Fibroblast of lung (primary cell): ENCODE measurements at places on chromosomes 2 and 18. TPM values are rescaled to one million over a fixed set of nuclear protein-coding genes. Genes with fewer than 3 reads are reported as not detected.

The REG3G gene
- total RNA-seq, result not detected in 2 replicates

The LRRC30 gene
- not detected in 2 replicates for total RNA-seq

The RAB6C gene
- total RNA-seq, result not detected in 2 replicates

The UGT1A9 gene
- total RNA-seq, result not detected in 2 replicates

The RGPD3 gene
- 0.17 and 0.26 TPM in 2 replicates for total RNA-seq

The DLX1 gene
- not detected in 2 replicates for total RNA-seq

The SLC16A14 gene
- 1.5 and 5.6 TPM in 2 replicates for total RNA-seq

The GRB14 gene
- total RNA-seq, result 0.26 and 0.33 TPM in 2 replicates

The MAP3K20 gene
- 120 and 138 TPM in 2 replicates for total RNA-seq

The NT5C1B gene
- not detected in 2 replicates for total RNA-seq

The SGO2 gene
- 2.8 and 5.4 TPM in 2 replicates for total RNA-seq

The TEX44 gene
- total RNA-seq, result not detected in 2 replicates

The GRHL1 gene
- total RNA-seq, result 0.77 and 0.99 TPM in 2 replicates

The FAM110C gene
- 0.26 TPM in 1 of 2 replicates, not detected in the other for total RNA-seq

The COLEC11 gene
- total RNA-seq, result 0.77 and 0.83 TPM in 2 replicates

The PARD3B gene
- 14.9 and 20.6 TPM in 2 replicates for total RNA-seq

The MYCN gene
- not detected in 2 replicates for total RNA-seq

The UGT1A8 gene
- not detected in 2 replicates for total RNA-seq

The SNTG2 gene
- total RNA-seq, result not detected in 2 replicates

The ANKRD30BL gene
- not detected in 2 replicates for total RNA-seq

The HMSD gene
- total RNA-seq, result 0.83 TPM in 1 of 2 replicates, not detected in the other

The RIT2 gene
- total RNA-seq, result not detected in 2 replicates

The NTSR2 gene
- total RNA-seq, result under 0.01 TPM in 1 of 2 replicates, not detected in the other

The FEV gene
- not detected in 2 replicates for total RNA-seq

The TEX51 gene
- total RNA-seq, result not detected in 2 replicates

The EDAR gene
- not detected in 2 replicates for total RNA-seq

The RAB17 gene
- 0.17 and 0.26 TPM in 2 replicates for total RNA-seq

The FMNL2 gene
- total RNA-seq, result 25.4 and 30.2 TPM in 2 replicates
